Activated T-helper 1 cell treated with anti-CD3 and anti-CD28 coated beads, Interleukin-2, amount 50 U/mL, for 16 hours (primary cell): ENCODE measurements at places on chromosomes 5 and 9.

DNA sequence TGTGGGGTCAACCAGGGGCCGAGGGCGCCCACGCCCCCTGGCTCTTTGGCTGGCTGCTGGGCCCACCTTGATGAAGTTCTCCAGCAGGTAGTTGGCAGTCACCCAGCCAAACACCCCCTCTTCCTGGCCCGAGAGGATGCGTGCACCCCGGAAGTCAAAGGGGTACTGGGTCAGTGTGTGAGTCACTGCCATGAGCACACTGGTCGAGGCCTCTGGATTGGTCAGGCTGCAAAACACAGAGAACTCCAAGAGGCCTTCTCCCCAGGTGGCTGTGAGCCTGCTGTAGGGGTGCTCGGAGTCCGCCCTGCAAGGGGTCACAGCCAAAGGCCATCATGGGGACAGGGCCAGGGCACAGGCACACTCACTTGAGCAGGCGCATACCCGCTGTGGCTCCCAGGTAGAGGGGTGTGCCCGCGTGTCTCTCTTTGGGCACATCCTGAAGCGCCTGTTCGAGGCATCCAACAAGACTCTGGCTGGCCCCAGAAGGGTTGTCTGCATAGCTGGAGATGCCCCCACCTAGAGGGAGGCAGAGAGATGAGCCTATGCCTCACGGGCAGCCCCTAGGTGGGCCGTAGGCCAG, 2.6 kb downstream of the ENTPD2 start:
- DNase-seq = no peak

DNA sequence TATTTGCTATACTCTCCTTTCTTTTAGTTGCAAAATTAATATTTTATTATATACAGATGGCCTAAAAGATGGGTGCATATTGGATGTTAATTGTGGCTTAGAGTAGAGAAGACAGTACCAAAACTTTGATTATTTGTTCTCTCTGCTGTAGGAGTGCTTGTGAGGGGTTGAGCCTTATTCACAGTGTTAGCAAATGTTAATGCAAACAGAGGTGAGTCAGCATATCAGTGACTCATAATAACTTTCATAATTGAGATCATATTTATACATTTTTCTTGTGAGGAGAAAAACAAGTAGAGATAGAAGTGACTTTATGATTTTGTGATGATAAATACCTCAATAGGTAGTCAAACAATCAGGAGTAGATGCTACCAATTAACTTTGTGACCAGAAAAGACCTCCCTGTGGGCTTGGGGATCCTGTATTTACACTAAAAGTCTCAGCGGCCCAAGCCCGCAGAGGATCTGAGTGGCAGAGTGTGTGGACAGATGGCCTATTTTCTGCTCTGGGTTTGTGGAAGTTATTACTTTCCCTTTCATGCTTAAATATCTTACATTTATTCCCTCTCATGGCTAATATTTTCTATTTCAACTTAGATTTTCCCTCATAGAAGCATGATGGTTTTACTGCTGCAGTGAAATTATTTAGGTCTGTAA, 226.5 kb downstream of the TAF11L14 start:
- DNase-seq = no peak

DNA sequence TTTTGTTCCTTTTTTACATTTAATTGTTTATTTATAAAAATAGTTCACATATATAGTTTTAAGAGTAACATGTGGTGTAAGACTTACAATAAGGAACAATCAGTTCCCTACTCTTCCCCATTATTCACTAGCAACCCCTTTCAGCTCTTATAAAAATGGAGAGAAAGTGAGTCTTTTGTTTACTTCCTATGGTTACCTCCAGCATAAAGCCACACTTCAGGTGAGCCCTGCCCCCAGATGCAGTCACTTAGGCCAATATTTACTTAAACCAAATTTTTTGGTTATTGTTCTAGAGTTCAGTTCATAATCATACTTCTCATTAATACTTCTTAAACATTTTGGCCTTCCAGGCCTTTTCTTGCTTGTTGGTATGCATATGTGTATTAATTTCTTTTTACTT, 33.7 kb downstream of the UBE2R2 start:
- no peak for DNase-seq

DNA sequence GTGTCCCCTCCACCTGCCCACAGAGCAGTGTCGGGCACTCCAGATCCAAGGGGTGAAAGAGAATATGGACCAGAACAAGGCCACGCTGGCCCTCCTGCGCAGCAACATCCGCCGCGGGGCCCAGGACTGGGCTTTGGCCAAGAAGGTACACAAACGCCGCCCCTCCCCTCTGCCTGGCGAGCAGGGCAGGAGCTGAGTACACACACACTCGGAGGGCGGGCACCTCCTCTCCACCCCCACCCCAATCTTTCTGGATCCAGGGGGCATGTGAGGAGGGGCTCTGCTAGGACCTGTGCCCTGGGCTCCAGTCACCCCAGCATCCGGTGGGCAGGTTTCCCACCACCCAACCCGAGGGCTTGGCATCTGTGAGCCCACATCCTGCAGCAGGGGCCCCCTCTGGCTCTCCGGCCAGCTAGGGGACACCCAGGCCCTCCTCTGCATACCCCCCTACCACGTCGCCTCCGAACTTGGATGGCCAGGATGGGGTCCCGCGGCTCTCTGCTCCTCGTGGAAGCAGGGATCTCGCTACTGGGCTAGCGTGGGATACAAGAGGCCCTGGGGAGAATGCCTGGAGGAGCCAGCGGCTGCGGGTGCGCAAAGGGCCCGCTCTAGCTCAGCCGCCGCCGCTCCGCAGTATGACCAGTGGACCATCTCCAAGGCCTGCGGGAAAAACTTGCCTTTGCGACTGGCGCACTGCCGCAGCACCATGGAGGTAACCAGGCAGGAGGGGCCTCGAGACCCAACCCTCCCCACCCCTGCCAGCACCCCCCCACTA, 3.1 kb downstream of the CCDC183 start:
- no peak for DNase-seq

DNA sequence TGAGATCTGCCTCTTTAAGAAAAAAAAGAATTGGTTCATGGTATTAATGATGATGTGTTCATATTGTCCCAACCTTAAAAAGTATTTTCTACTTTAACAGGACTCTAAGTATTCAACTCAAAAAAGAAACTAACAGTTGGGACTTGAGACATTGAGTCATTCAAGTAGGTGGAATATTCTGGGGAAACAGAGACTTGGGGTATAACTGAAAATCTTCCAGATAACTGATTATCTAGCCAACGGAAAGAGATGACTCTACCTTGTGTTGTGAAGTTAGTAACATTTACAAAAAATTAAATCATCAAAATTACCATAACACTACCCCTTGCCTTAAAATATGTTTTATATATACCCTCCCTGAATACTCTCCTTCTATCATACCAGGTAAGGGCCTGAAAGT, 19.1 kb downstream of the OXCT1 start:
- no peak for DNase-seq

GRCh38 chr5:127967323-127967982, 116.1 kb upstream of the SLC12A2 start:
- no peak for DNase-seq

DNA sequence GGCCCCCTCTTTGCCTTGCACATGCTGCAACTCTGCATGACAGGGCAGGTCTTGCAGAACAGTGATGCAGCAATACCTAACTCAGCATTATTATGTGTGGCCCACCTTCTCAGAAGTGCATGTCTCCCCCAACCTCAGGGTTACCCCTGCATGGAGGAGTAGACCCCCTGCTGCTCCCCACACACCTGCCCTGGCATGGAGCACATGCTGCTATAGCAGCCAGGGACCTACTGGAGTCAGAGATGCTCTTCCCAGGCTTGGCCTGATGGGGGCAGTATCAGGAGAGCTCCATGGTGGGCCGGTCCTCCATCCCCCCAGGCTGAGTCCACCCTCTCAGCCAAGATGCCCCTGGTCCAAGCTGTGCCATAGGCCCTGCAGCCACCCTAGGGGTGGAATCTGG, 13.2 kb upstream of the BOD1 start:
- no peak for DNase-seq

- no peak for DNase-seq
Observed at GRCh38 chr9:106962122-106962521, 99.2 kb downstream of the ZNF462 start.

DNA sequence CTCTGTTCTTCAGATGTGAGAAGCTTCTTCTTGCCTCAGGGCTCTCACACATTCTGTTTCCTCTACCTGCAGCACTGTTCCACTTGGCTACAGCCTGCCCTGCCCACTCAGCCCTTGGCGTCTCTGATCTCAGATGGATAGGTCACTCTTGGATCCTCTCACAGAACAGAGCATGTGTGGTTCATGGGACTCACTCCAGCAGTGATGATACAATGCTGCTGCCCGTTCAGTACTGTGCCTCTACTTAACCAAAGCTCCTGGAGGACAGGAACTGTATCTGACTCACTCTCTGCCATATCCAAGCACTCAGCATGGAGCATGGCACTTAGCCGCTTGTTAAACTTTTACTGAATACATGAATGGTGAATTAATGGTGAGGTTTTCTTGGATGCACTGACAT, 3.4 kb upstream of the SPINK4 start:
- no peak for DNase-seq

DNA sequence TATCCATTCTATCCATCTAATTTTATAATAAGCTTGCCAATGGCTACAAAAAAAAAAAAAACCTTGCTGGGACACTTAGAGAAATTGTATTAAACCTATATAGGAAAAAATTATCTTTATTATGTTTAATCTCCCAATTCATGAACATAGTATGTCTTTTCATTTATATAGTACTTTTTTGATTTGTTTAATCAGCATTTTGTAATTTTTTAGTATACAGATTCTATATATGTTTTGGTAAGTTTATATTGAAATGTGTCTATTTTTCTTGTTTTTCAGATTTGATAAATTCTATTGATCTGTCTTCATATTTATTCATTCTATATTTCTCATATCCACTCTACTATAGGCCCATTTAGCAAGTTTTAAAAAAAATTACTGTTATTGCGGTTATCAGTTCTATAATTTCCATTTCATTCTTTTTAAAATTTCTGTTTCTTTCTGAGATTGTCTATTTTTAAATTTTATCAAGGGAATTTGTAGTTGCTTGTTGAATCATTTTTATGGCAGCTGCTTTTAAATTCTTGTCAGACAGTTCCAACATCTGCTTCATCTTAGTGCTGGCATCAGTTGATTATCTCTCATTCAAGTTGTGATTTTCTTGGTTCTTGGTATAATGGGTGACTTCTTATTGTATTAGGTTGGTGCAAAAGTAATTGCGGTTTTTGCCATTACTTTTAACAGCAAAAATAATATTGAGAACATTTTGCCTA, 170.1 kb upstream of the S1PR3 start:
- DNase-seq = no peak

GRCh38 chr5:89282554-89283510, 399.8 kb upstream of the MEF2C start:
- no peak for DNase-seq
